ENCODE measurements at places on chromosomes 16 and 17.

DNA sequence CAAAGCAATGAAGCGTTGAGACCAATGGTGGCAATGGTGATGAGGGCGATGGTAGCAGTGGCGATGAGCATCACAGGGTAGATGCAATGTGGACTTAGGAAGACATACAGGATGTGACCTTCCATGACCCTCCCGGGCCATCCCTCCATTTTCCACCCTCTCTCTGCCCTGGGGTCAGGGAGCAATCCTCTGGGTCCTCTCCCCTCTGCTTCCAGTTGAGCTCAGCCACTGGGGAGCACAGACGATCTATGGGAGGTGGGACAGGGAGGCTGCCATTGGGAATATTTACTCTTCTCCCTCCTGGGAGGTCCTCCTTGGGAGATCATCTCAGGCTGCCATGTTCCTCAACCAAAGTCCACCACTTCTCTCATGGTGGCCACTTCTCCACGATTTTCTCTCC, 260.7 kb upstream of the FOXF1 start:
- DNase-seq = peak; percentile 65

DNA sequence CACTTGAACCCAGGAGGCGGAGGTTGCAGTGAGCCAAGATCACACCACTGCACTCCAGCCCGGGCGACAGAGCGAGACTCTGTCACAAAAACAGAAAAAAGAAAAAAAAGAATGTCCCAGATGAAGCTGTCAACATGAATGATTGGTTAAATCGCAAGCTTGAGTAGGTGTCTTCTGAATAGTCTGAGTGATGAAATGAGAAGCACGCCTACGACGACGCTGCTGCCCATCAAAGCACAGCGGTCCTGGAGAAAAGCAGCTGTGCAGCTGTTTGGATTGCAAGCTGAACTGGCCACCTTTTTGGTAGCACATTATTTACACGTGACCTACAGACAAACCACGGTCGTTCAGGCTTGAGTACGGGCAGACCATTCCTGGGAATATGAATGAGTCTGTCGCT, 12.5 kb downstream of the ADCY9 start:
- no peak for DNase-seq

DNA sequence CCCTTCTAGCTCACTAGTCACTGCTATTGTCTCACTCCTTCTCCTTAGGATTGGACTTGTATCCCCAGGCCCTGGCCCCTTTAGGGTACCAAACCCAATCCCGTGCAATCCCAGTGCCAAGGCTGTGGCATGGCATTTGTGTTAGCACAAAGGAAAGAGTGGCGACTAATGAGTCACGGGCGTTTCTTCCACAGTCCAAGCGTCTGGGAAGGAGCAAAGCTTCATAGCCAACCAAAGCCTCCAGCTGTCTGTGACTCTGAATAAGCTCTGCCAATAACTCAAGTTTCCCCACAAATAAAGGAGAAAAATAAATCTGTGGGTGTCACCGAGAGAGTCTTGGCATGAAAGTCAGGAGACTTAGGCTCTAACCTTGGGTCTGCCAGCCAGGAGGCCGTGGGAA, 54.6 kb upstream of the COX10 start:
- DNase-seq = no peak

DNA sequence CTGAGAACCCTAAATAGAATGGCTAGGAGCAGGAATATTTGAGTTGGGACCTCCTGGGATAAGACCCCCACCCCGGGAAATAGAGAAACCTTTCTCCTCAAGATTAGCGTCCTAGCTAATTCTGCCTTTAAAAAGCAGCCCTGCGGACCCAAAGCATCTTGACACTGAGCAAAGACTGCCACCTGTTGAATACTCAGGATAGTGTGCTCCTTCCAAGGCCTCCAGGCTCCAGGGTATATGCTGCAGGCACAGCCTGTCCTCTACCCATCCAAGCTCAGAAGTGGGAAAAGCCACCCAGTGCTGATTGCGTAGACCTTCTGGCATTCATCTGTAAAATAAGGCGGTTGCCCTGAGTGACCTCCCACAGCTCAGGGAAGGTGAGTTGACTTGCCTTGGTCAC, 456.2 kb upstream of the DYNLRB2 start:
- peak; percentile 66 for DNase-seq

DNA sequence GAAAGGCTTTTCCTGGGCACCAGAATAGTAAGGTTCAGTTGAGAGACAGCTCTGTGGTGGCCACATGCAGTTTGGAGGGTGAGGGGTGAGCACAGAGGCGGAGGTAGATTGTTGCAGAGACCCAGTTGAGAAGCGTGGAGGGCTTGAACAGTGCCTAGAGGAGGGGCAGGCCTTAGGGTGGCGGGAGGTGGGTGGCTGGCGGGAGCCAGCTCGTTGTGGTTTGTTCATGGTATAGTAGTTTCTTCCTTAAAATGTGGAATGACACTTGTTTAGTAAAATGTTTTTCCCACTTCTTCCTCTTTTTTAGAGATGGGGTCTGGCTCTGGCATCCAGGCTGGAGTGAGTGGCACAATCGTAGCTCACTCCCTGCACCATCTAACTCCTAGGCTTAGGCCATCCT, 14.2 kb downstream of the USP10 start:
- DNase-seq = no peak

- DNase-seq = no peak
Measured at GRCh38 chr16:86836503-86837129, 258.3 kb downstream of the FOXL1 start.

GRCh38 chr16:63928421-63928820, 1193.4 kb downstream of the CDH11 start:
- DNase-seq = no peak

GRCh38 chr17:61452301-61453290, at the start of gene TBX4:
Gene TBX4 (plus strand): TSS chr17:61452422. CDS start chr17:61456491, 4,069 bp downstream.
- no peak for DNase-seq

DNA sequence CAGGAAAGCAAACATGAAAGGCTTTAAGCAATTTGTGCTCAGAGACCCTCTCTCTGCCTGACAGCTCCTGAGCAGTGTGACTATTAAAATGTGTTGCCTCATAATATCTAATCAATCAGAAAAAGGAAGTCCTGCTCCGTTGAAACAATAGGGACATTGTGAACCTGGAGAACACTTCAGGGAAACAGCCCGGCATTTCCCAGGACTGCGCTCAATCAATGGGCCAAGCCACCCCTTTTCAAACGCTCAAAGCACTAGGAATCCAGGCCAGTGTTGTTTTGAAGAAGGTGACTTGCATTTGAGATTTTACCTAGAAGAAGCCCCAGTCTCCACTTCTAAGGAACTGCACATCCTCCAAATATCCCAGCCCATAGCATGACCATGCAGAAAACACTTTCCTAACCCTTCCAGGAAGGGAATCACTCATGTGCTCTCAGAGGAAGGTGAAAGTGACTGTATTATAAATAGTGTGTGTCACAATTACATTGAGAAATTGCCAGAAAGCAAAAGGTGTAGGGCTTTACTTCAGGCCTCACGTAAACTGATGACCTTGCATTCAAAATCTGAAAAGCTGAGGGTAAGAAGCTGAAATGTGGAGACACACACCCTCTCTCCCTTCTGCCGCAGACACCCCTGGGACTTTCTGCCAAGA, 19.4 kb downstream of the CDRT4 start:
- DNase-seq = no peak

- DNase-seq = no peak
Measured at GRCh38 chr17:75570772-75571171, 16.8 kb upstream of the MYO15B start.

- no peak for DNase-seq
Measured at GRCh38 chr17:21394265-21394664, 18.1 kb downstream of the KCNJ12 start.

GRCh38 chr17:56602292-56603130, 9.0 kb downstream of the NOG start:
- DNase-seq = no peak

DNA sequence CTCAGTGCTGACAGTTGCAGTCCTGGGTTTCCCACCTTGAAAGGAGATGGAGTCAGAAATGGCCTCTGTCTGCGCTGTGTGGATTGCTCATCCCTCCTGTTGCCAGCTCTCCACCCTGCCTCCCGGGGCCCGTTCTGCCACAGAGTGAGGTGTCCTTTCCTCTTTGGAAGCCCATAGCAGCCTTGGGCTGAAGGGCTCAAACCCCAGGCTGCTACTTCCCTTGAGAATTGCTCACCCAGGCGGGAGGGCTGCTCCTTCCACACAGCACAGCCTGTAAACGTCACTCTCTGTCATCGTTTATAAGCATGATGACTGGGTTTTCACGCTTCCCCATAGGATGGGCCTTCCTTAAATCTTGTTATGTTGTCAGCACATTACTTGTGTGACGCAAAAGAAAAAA, 62.7 kb downstream of the FOXK2 start:
- no peak for DNase-seq

- no peak for DNase-seq
Measured at GRCh38 chr17:15657868-15658267, 26.2 kb downstream of the TRIM16 start.

GRCh38 chr17:6456914-6457687, 12.8 kb downstream of the PIMREG start:
- no peak for DNase-seq

DNA sequence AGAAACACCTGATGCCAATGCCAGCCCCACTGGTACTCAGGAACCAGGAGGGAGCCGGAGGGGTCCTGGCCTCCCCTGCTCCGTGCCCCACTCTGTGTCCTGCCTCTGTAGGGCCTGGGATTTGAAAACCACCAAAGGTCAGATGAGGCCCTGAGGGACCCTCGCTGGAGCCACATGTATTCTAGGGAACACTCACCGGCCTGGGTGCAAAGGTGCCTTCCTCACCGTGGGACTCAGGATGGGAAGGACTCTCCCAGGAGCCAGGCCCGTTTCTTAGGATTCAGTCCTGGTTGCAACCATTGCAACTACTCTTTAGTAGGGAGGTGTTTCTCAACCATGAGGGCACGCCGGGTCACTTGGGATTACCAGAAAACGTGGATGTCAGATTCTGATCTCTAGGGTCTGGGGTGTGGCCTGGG, 74.6 kb downstream of the N4BP1 start:
- no peak for DNase-seq

GRCh38 chr17:71802663-71803062, 318.2 kb upstream of the SOX9 start:
- DNase-seq = no peak

DNA sequence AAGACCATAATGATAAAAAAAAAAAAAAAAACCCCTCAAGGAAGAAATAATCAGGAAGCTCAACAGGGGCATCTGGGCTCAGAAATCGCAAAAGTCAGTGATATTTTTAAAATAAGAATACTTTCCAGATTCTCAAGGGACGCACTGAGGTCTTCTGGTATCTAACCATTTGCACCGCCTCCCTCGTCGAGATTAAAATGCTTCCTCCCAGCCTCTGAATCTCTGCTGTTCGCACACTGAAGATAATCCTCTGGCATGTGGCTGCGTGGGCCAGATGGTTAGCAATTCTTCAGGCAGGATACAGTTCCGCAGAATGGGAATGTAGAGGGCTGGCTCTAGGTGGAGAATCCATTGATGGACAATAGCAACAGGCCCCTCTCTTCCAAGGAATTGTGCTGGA, 211.7 kb upstream of the CDH5 start:
- DNase-seq = no peak

DNA sequence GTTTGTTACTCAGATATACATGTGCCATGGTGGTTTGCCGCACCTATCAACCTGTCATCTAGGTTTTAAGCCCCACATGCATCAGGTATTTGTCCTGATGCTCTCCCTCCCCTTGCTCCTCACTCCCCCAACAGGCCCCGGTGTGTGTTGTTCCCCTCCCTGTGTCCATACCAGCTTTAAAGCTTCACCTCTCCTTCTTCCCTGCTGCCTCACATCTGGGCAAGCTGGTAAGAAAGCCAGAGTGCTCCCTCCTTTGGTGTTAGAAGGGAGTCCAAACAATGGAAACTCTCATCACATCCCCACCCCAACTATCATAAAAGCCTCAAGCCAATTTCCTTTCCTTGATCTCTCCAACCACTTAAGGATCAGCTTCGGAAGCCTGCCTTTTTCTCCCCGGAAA, 1115.6 kb upstream of the GOT2 start:
- DNase-seq = no peak

- DNase-seq = no peak
Measured at GRCh38 chr16:30054959-30055553, 10.5 kb upstream of the ALDOA start.

- DNase-seq = no peak
Measured at GRCh38 chr16:50644729-50645128, 36.4 kb downstream of the SNX20 start.

DNA sequence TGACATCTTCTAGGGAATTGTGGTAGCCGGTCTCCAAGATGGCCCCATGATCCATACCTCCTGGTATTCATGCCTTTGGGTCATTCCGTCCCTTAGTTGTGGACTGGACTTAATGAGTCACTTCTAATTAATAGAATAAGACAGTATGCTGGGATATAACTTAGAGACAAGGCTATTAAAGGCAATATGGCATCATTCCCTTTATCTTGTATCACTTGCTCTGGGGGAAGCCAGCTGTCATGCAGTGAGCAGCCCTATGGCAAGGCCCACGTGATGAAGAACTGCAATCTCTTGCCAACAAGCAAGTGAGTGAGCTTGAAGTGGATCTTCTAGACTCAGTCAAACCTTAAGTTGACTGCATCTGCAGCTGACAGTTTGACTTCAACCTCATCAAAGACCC, 97.8 kb upstream of the MED13 start:
- DNase-seq = no peak

- DNase-seq = no peak
Measured at GRCh38 chr16:65119901-65120401, 1.9 kb downstream of the CDH11 start.

GRCh38 chr17:57312242-57312641, 55.9 kb downstream of the MSI2 start:
- DNase-seq = no peak

- no peak for DNase-seq
Measured at GRCh38 chr16:4098501-4098900, 17.7 kb downstream of the ADCY9 start.

DNA sequence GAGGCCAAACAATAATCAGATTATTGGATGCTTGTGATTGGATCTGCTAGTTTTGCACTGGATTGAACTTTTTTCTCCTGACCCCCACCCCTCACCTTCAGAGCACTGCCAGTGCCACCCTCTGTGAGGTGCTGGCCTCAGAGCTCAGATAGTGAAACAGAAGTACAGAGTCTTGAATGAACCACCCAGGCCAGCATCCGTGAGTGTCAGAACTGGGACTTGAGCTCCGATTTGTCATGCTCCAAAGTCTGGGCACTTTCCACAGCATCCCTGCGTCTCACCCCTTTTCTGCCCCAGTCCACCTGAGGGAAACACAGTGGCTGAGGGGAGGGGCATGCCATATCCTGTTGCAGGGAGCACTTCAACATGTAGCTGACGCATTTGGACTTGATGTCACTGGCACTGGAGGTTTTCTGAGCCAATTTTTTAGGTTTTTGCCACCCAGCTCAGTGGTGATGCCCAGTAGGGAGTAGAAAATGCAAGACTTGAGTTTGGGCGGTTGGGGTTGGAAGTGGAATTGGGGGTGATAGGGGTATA, 47.3 kb downstream of the SMPD3 start:
- no peak for DNase-seq

GRCh38 chr17:77822302-77823030, 136.0 kb upstream of the TNRC6C start:
- no peak for DNase-seq

DNA sequence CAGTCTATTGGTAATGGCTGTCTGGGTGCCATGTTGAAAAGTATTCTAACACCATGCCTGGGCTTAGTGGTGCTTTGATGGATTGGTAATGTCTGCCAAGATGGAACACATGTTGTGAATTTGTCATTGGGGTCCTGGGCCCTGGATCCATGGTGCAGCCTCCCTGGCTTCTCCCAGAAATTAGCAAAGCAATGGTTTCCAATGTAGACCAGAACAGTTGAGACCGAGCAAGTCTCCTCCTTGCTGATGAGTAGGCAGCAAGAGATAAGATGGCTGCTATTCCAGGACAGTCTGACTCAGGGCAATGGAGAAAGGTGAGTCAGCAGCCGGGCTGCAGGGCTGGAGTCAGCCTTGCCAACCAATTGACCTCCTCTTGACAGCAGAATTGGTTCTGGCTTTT, 30.8 kb downstream of the GPR139 start:
- no peak for DNase-seq

Measured in lower leg skin (tissue), 4 donors.